ENCODE measurements at places on chromosomes 11 and 22.
A peak's percentile ranks its signal among the peaks of the same experiment; 100 is the strongest.

DNA sequence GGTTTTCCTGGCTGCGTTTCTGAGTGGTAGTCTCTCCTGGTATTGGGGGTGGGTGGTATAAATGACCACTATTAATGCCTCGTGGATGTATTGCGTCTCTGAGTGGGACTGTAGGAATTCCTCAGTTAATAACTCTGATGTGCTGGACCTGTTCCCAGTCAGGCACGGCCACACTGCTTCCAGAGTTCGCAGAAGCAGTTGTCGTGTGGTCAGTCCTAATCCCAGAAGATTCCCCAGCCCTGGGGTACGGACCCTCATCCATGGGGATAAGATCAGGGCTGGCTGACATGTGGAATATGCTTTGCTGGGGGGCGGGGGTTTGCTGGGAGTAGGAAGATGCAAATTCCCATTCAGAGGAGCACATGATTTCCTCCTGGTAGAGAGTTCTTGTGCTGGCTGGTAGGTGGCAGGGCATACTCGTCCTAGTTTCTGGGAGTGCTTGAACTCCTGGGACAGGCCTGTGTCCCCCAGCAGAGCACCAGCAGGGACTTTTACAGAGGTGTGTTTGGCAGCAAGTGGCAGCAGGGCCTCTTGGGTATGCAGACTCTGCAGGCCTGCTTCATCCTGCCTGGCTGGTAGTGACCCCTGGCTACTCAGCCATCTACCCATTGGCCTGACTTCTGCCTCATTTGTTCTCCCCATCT, 157.4 kb downstream of the NAV2 start:
- DNase-seq, result no peak

DNA sequence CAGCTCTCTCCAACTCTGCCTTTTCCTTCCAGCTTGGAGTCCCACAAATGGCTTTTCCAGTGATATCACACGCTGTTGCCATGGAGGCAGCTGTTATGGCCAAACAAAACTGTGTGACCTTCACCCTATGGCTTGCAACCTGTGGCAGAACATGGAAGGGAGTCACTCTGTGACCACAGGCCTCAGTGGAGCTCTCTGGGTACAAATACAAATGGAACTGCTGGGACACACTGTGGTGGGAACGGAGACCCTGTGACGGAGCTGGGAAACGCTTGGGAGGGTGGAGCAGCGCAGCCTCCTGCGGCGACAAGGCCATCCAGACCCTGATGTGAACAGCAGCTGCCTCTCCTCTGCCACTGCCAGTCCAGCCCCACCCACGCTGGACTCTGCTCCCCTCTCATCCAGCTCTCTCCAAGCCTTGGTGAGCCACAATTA, 162.5 kb downstream of the ETS1 start:
- DNase-seq, result no peak

DNA sequence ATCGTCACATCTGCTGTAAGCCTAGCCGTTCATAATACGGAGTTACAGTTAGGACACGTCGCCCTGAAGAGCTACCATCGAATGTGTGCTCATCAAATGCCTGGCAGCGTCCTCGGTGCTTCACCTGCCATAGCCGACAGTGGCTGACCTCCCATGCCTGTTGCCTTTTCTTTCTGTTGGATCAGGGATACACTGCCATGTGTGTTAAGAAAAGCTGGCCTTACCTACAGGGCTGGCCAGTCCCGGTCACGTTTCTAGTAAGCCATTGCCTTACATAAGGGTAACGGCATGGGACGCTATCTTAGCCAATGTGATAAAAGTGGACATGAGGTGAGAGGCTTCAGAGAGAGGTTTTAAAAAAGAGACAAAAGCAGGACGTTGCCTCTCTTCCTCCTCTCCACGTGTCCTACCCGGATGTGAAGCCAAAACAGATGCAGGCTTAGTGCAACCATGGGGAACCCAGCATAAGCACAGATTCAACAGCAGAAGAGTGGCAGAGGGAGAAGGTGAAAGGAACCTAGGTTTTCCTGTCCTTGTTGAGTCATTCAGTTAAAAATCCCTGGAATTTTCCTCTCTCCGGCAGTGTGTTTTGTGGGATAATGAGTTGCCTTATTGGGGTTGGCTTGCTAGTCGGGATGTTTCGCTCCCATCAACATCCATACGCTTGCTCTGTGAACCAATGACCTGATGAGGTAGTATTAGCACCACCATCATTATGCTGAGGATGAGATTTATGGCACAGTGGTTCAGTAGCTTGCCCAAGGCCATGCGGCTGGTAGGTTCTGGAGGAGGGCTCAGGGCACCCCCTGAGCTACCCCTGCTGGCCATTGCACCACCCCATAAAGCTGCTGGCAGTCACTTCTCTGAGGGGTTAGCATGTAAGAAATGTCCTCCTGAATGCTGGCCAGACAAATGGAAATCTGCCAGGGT, 67.4 kb upstream of the B3GAT1 start:
- no peak for DNase-seq

- no peak for DNase-seq
These were observed 1.2 kb downstream of the YDJC start for GRCh38 chr22:21628386-21629254.

DNA sequence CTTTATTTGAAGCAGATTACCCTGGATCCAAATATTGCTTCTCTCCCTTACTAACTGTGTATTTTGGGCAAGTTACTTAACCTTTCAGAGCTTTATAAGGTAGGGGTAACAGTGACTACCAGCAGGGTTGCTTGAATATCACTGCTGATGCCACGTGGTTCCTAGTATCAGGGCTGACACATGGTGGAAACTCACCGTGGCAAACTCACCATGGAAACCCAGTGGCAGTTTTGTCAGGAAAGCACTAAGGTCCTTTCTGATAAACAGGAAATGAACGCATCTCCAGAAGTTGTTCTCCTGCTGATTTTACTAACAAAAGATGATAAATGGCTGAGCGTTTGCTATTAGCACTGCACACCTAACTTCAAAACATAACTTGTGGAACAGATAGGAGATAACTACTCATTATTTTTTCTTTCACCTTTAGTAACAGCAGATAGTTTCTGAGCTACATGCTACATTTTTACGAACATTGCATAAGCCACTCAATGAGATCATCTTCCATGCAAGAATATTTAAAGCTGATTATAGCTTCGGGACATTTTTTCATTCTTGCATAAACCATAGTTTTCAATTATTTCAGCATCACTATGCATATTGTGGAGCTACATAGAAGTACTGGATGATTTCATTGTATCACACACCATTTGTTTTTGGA, 59.7 kb upstream of the RAG2 start:
- no peak for DNase-seq

GRCh38 chr11:98411777-98412176, 609.0 kb upstream of the CNTN5 start:
- DNase-seq, result no peak

GRCh38 chr22:50728523-50728931, 9.5 kb upstream of the ACR start:
- no peak for DNase-seq

- no peak for DNase-seq
These were observed 38.0 kb downstream of the CPT1A start for GRCh38 chr11:68803766-68804165.

DNA sequence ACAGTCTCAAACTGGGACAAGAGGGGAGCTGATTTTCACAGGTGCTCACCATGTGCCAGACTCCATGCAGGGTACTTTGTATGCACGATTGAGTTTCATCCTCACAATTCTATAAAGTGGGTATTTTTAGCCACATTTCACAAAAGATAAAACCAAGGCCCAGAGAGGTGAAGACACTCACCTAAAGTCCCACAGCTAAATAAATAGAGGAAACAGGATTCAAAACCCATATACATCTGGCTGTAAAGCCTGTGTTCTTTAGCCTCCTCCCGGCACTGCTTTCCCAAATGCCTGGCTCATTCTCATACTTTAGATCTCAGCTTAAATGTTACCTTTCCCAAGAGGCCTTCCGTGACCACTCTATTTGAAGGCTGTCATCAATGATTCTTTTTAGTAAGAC, 13.2 kb upstream of the KCTD14 start:
- DNase-seq, result no peak

GRCh38 chr22:32808038-32808445, 6.5 kb downstream of the TIMP3 start:
- no peak for DNase-seq

DNA sequence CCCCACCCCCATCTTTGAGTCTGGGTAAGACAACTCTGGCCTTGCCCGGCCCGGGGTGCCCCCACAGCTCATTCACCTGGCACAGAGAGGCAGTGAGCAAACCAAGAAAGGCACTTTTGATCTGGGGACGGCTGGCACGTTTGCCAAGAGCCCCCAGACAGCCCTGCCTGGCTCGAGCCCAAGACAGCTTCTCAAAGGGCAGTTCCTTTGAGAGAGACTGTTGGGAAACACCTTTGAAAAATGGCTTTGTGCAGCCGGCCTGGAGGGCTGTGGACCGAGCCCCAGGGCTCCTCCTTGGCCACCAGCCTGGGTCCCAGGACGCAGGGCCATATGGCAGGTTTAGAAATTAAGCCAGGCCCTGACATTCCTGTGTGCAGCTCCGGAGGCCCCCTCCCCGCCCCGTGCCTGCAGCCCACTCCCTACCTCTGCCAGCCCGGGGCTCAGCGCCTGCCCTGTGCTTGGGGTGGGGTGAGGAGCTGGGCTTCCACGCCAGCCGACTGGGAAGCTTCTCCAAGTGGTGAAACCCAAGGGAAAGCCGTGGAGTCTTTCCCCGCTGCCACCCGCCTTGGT, 50.2 kb upstream of the SMIM38 start:
- no peak for DNase-seq

GRCh38 chr11:75700940-75701339, 16.7 kb upstream of the MOGAT2 start:
- no peak for DNase-seq

GRCh38 chr11:68468217-68468828, 7.8 kb downstream of the PPP6R3 start:
- DNase-seq, result no peak

- peak; percentile 34 for DNase-seq
These were observed 23.5 kb downstream of the APLNR start for GRCh38 chr11:57213342-57214097.

DNA sequence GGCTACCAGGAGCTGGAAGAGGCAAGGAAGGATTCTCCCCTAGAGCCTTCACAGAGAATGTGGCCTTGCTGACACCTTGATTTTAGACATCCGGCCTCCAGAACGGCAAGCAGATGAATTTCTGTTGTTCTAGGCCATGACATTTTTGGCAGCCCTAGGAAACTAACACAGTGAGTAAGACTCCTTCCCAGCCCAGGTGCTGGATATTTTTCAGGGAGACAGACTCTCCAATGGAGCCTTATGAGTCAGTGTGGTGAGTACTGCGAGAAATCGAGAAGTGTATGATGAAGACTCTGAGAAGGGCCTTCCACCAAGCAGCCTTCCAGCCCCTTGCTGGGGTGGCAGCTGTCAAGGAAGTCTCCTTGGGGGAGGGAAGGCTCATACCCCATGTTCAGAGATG, 114.4 kb downstream of the OSBP2 start:
- DNase-seq, result no peak

DNA sequence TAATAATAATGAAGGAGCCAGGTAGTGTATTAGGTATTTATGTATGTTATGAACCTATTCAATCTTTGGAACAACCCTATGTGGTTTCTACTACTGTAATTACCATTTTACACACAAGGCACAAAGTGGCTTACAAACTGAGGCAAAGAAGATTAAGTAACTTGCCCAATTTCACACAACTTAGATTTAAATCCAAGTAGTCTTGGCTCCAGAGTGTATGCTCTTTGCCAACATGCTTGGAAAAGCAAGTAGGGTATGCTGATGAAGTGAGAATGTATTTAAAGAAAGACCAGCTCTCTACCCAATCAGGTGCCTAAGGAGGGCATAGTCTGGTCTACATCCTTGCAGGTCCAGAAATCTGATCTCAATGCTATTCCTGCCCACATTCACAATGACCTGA, 463.2 kb downstream of the METTL15 start:
- no peak for DNase-seq

DNA sequence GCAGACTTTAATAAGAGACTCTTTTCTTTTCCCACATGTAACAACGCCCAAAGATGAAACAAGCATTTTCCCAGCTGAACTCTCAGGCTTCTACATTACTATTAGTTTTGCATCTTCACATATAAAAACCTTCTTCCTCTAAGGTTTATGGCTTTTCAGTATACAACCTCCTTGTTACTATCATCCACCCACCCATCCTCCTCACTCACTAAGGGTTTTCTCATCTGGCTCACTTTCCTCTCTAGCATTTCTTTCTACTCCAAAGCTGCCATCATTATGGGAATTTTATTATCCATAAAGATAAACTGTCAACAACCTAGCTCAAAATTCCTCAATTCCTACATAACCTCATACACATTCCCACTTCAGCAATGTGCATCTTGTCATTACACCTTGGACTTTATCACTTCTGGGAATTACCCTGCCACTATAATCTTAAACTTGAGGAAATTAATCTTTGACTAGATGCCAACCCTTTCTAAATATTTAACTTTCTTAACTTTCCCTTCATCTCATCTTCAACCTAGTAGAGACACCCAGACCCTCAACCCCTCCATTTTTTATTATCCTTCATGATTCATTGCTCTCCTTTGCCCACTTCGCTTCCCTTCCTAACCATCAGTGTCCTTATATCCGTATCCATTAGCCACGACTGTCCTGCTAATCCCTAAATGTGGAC, 30.9 kb downstream of the MTMR2 start:
- DNase-seq, result no peak

DNA sequence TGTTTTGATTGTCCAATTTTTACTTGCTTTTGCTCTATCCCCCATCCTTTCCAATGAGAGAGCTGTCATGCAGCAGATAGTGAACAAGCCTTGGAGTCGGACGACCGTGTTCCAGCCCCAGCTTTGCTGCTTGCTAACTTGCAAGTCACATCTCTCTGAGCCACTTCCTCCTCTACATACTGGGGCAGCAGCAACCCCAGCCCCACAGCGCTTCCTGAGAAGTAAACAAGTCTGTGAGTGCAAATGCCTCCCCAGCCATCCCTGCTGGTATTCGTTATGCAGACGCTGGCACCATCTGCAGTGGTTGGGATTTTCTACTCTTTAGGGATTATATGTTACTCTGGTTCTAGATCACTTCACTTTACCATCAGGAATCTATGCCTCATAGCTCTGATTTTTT, 35.0 kb downstream of the TPBGL start:
- no peak for DNase-seq

GRCh38 chr11:11311169-11311568, 41.9 kb downstream of the CSNK2A3 start:
- no peak for DNase-seq

DNA sequence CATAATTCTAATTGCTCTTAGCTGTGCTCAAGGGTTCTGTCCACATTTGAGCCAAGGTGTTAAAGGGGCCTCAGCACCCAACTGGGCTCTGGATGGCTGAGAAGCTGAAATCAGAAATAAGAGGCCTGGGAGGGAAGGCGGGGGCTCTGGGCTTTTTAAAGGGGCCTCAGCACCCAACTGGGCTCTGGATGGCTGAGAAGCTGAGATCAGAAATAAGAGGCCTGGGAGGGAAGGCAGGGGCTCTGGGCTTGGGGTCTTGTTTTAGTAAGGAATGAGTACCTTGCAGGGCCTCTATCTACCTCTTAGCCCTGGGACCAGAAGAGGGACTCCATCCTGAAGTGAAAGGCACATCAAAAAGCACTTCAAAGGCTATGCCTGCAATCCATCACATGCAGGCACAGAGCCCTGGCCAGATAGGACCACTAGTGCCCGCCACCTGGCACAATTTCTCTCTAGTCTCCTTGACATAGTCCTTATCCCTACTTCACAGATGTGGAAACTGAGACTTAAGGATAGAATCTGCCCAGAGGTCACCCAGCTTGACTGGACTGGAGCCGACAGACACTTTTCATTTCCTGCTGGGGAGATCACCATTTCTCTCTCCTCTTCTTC, 35.6 kb downstream of the DKK3 start:
- no peak for DNase-seq

- no peak for DNase-seq
These were observed 91.4 kb upstream of the TOP3B start for GRCh38 chr22:22073769-22074561.

Data from COLO829 (cell line).